ENCODE measurements at places on chromosomes 4 and X.

- DNase-seq, result peak; percentile 43
Measured at GRCh38 chrX:17375637-17376430, 834 bp downstream of the NHS start.

DNA sequence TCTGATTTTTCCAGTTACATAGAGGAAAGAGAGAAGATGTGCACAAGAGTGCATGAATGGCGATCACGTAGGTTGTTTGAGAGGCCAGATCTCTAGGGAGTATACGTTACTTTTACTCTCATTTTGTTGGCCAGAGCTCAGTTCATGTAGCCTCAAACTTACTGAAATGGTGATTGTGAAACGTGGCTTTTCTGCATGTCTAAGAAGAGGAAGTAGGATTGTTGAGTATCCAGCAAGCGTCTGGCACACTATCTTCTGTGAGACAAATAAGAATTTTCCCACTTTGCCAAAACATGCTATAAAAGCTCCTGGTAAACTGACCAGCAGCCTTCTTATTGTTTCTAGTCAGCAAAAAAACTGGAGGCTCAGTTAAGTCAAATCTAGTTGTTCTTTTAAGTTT lies 264.5 kb upstream of the EMCN start:
- peak; percentile 20 for DNase-seq

- DNase-seq, result no peak
Measured at GRCh38 chr4:141645611-141646340, 9.4 kb downstream of the IL15 start.

- peak; percentile 64 for DNase-seq
Measured at GRCh38 chrX:119729408-119730201, 28.8 kb upstream of the SOWAHD start.

- DNase-seq, result no peak
Measured at GRCh38 chrX:38804432-38804681, 3.1 kb downstream of the MID1IP1 start.

DNA sequence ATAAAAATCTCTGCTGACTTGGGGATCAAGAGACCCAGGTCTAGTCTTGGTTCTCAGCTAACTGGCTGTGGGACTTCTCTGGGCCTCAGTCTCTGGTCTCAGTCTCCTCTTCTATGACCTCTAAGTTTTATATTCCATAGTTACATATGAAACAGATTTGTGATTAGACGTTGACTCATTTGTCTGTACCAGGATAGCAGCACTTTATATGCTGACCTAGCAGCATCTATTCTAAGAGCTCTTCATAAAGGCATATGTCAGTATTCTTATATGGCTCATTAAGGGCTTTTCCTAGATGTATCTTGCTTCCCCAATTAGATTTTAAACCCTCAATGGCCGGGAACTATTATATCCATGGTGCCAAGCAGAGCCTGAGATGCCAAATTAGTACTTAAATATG lies 12.7 kb downstream of the GRPR start:
- DNase-seq, result no peak

GRCh38 chr4:170398218-170398617 lies 308.5 kb upstream of the AADAT start:
- DNase-seq, result no peak

- peak; percentile 49 for DNase-seq
Measured at GRCh38 chr4:81631958-81632441, 160.3 kb upstream of the RASGEF1B start.

- DNase-seq, result peak; percentile 5
Measured at GRCh38 chrX:16212024-16212423, 44.7 kb downstream of the MAGEB17 start.

- DNase-seq, result no peak
Measured at GRCh38 chr4:98564852-98565251, 93.6 kb downstream of the TSPAN5 start.

- DNase-seq, result peak; percentile 79
Measured at GRCh38 chrX:132615391-132616131, 126.7 kb upstream of the MBNL3 start.

DNA sequence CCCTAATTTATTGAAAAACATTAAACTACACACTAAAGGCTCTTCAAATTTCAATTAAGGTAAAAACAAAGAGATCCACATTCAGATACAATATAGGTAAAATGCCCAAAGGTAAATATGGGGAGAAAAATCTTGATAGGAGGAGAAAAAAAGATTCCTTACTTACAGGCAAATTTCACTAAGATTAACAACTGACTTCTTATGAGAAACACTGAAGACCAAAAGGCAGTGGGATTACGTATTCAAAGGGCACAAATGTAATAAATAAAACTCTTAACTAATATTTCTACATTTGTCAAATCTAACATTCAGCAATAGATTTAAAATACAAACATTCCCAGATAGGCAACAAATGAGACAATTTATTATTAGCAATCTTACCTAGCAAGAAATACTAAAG lies 829.3 kb downstream of the SH3BGRL start:
- no peak for DNase-seq

DNA sequence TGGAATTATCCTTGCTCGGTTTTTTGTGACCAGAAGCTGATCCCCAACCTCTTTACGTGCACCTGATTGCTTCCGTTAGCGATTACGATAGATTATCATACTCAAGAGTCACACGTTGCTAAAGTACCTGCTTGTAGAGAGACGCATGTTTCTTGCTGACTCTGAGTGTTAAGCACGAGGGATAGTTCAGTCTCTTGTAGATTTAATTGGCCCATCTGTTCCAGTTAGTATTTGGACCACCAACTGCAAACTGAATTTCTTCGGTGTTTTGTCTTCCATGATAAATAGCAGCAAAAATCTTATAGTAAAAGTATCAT lies 516 bp upstream of the COX18 start:
- no peak for DNase-seq

DNA sequence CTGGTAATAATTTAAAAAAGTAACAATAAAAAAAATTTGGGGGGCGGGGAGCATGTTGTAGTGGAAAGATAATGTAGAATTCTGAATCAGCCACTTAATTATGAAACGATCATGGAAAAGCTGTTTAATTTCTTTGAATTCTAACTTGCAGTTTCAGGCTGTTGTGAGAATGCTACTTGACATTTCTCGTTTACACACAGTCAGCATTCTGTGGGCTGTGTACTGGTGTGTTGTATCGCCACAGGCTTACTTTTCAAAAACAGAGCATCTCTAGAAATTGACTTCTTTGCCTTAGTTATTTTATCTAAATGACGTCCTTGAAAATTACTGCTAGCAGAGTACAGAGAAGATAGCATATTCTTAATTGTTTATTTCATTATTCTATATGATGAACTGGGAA lies 350.4 kb downstream of the FSTL5 start:
- DNase-seq, result no peak

- DNase-seq, result no peak
Measured at GRCh38 chr4:3705236-3705987, 60.8 kb upstream of the ADRA2C start.

DNA sequence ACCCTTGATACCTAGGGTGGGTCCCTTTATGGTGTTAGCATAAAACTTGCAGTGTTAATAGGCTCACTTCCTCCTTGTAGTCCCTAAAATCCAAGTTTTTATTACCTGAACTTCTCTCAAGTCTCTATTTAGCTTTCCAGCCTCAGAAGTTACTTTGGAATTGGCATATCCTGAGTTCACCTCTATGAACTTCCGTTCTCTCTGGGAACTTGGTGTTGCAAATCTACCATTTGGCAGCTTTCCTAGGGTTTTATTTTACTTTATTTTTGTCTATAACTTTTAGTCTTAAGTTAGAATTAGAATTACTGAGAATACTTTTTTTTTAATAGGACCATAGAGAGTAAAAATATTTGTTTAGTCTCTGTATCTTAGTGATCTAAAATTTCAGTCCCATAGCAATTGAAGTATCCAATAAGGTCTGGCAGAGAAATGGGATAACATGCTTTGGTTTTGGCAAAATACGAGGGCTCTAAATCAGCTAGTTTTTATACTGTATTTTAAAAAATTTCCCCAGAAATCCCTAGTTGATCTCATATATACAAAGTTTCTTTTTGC lies 30.3 kb upstream of the NAF1 start:
- no peak for DNase-seq

DNA sequence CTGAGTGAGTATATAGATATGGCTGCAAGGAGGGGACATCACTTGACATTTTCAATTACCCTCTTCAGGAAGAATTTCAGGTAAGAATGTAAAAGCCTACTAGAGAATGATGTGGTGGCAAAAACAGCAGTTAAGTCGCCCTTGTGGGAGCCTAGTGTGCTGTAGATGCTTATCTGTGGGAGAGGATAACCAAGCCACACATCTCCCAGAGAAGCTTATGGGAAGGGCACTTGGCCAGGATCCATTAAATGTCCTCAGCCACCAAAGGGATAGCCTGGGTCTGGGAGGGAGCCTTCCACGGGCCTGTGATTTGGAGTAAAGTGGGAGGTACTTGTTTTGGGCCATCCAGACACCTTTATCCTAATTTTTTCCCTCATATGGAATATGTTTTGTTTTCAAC lies 41.3 kb upstream of the BCLAF3 start:
- no peak for DNase-seq
